ENCODE measurements at places on chromosomes 2 and 18. TPM values are rescaled to one million over a fixed set of nuclear protein-coding genes. Genes with fewer than 3 reads are reported as not detected.

The LCT gene
- not detected for total RNA-seq

The HRH4 gene
- 0.16 TPM for total RNA-seq

GRCh38 chr2:177589186-177589585 is 196.6 kb downstream of the AGPS start:
- DNase-seq, result no peak

GRCh38 chr2:241898463-241899270 is 29.1 kb downstream of the RTP5 start:
- no peak for DNase-seq

The IL36B gene
- not detected for total RNA-seq

The HJURP gene
- 3.0 TPM for total RNA-seq

The CKAP2L gene
- total RNA-seq, result not detected

The AMER3 gene
- total RNA-seq, result not detected

DNA sequence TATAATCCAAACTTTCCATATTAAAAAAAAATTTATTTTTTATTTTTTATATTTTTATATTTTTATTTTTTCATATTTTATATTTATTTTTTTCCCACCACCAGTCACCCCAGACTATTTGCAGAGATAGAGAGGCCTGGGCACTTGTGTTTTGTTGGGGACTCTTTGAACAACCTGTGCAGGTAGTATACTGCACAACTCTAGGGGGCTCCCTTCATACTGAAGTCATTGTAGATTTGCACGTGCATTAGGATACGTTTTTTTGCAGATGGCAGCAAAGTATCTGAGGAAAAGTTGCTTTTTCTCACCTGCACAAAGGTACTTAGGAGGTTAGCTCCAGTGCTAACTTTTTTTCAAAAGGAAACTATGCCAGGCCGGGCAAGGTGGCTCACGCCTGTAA is 73.9 kb upstream of the TANC1 start:
- no peak for DNase-seq

- no peak for DNase-seq
Observed at GRCh38 chr2:205763708-205764211, 81.5 kb downstream of the NRP2 start.

DNA sequence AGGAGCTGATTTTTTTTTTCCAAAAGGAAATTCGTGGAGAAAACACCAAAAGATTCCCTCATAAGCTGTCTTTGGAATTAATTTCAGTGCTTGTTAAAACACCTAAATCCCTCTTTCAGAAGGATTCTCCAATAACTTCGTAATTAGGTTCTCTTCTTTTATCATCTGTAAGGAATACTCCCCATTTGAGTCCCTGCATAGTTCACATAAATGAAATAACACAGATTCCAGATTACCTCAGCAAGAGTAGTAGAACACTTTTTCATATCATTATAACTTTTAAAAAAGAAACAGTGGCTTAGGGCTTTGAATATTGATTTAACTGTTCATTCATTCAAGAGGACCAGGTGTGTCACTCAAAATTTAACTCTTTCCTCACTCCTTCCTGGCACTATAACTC is 55.5 kb downstream of the ARHGAP28 start:
- no peak for DNase-seq

The CERKL gene
- not detected for total RNA-seq

The KCNIP3 gene
- total RNA-seq, result 15.1 TPM

DNA sequence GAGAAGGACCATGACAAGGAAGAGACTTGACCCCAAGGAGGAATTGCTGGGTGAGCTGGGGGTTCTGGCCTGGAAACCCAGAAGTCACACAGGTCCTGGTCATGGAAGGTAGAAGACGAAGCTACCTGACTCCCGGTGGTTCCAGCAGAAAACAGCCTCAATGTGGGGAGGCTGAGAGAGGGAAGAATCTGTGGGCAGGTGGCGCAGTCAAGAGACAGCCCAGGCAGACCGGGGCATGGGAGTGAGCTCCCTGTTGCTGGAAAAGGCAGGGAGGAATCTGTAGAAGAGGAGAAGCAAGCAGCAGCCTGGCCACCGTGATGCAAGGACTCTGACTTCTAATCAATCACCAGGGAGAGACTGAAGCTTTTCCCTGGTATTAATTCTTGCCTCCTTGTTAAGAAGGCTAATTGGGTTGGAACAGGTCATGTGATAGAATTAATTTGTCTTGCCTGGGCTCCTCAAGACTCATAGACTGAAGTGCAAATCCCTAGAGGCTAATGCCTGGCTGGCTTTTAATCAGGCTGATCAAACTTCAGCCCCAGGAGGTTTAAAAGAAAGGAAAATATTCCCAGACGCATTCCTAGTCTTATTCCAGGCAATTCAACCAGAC is 30.1 kb downstream of the CNGA3 start:
- no peak for DNase-seq

GRCh38 chr2:95390881-95391321 is 11.6 kb upstream of the FAHD2A start:
- no peak for DNase-seq

The SLC39A6 gene
- 235 TPM for total RNA-seq

DNA sequence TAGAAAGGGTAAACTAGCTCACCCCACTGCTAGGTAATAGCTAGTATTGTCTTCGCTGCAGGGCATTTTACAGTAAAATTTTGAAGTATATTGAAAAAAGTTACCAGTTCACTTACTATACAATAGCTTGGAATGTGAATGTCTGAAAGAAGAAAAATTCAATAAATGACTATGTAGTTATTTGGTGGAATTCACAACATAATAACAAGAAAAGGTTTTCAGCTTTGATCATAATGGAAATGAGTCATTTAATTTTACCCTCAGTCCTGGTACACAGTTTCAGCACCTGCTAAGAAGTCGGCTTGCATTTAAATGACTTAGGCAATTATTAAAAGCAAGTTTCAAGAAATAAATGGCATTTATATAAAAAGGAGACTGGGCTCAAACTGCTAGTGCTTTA is 90.4 kb downstream of the NUP35 start:
- DNase-seq, result no peak

GRCh38 chr2:209348433-209348832 is 75.4 kb upstream of the MAP2 start:
- no peak for DNase-seq

DNA sequence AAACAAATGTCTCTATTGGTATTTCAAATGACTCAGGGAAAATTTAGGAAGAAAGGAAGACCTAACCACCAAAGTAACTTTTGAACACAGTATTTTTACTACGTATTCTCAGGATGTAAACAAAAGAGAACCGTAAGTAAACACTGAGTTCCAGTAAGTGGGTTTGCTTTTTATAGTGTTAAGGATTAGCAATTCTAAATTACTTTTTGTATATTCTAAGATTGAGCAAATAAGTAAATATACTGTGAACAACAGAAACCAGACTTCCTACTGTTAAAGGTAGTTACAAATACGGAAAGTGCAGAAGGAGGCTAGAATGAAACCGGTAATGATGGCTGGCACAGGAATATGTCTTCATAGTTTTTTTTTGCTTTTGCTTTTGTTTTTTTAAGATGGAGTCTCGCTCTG is 31.5 kb downstream of the SESTD1 start:
- DNase-seq, result no peak

DNA sequence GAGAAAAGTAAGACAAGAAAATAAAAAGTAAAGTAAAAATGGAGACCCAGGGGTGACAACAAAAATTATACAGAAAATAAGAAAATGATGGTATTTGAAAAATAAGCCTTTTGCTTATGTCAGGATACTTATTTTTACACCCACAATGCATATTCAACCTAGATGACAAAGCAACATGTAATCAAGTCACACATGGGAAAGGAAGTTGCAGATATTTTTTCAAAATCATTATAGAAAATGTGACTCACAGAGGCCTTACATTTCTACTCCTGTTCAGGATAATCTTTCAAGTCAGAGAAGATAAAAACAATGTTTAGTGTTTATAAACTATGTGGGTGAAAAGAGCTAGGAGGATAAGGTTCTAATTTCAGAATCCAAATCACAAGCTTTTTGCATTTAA is 275.3 kb upstream of the UBE2E3 start:
- no peak for DNase-seq

The TUBA3E gene
- not detected for total RNA-seq

DNA sequence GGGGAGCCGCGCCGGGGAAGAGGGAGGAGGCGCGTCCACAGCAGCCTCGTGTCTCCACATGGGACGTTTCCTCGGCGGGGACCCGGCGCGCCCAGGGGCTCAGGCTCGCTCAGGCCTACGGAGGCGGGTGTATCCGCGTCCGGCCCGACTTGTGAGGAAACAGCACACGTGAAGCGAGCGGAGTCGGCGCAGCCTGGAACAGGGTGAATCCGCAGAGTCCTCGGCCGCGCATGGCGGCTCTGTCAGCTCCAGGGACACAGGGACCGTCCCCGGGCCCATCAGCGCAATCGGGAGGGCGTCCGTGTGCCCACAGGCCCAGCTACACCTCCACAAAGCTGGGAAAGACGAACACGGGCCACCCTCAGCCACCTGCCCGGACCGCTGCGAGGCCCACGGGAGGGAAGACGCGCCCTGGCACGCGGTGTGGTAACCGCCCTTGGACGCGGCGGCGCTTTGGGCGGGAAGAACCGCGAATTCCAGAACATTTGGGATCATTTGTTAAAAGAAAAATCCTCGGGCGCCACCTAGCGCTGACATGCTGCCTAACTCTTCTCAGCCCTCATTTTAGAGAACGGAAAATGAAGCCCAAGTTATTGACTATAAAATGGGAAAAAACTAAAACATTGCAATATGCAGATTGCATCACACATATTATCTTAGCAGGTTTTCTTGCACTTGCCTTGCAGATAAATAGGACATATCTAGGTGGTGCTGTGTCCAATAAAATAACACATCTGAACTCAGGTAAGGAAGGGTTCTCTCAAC is 40.4 kb downstream of the TMEM18 start:
- peak; percentile 76 for DNase-seq

GRCh38 chr2:208983486-208983885 is 440.4 kb upstream of the MAP2 start:
- no peak for DNase-seq

GRCh38 chr2:205696927-205697441 is 14.7 kb downstream of the NRP2 start:
- DNase-seq, result no peak

The NEURL3 gene
- total RNA-seq, result not detected

DNA sequence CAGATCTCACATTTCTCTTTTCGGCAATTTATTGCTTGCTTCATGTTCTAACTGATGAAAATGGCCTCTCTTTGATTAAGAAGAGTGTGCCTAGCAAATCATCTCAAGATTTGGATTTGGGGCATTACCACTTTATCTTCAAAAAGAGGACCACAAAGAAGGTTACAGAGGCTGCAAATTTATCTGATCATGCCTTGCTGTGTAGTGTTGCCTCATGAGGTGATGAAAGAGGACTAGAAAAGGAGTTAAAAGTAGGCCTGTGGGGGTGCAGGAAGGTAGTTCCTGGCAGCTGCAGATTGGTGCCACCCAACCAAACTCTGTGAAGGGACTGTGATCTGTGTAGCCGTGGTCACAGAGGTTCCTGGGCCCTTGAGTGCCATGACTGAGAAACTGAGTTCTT is 69.2 kb downstream of the PRELID3A start:
- no peak for DNase-seq

DNA sequence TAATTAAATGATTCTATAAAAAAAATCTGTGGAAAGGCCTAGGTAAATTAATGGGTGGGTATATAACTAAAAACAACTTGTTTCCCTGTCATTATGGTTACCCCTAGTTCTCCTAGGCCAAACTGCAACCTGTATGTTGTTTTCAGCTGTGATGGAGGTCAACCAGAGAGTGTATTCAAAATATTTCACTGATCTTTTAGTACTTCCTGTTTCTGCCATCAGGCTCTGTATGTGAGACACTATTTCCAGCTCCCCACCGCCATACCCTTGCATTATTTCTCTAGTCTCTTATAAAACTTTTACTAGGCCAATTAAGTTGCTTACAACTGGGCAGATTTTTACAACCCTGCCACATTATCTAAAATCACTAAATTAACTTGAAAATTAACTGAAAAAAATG is 21.0 kb upstream of the CDKL4 start:
- DNase-seq, result no peak

GRCh38 chr2:22382479-22383169 is 1002.4 kb upstream of the KLHL29 start:
- no peak for DNase-seq

DNA sequence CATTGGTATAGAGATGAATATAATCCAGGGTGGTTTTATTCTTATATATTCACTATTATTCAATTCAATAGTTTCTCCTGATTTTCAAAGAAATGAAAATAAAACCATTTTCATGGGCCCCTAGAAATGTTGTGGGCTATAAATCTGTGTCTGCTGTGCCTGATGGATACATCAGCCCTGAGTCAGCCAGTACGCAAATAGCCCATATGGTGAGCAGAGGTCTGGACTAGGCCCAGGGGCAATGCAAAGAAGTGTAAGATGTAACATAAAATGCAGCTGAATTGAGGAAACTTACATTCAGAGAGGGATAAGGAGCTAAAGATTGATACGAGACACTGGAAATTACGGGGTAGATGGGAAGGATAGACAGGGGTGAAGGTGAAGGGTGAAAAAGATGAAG is 122.5 kb downstream of the MAIP1 start:
- no peak for DNase-seq

Measured in breast epithelium (tissue), 4 donors.